Gastrocnemius medialis (tissue), 4 donors: ENCODE measurements at places on chromosomes 7 and 10.

- no peak for DNase-seq
- no peaks in the 10 kb centered on the region for H3K36me3 ChIP-seq
- H3K4me1 ChIP-seq = no peaks in the 10 kb centered on the region
- no peak overlapping the region for H3K27ac ChIP-seq
- no peaks in the 10 kb centered on the region for H3K27me3 ChIP-seq
- H3K4me3 ChIP-seq = no peak overlapping the region
These were observed 38.9 kb downstream of the DRGX start for GRCh38 chr10:49356944-49357343.

DNA sequence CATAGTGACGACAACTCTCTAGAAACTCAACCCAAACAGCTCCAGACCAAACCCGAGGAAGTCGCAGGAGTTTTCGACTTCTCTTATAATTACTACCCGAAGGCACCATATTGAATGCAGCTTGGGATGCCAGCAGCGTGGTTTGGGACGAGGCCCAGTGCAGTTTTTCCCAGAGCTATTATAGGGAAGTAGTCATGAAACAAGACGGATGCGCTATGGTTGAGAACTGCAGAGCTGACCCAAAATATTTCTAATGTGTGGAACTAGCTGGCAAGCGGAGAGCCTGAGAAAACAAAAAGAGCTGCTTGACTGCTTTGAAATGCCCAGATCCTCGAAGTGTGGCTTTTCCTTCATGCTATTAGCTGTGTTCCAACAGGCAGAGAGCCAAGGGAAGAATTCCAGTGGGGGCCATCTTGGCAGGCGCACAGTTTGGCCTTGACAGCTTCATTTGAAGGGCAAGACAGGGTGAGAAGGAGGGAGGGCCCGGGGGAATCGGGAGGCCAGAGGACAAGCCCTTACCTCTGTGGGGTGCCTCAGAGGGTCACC, 122.7 kb downstream of the CUL2 start:
- H3K27ac ChIP-seq = no peak overlapping the region
- no peak overlapping the region for H3K4me3 ChIP-seq
- H3K36me3 ChIP-seq = no peaks in the 10 kb centered on the region
- no peak for DNase-seq
- H3K4me1 ChIP-seq = peaks cover 7% of the 10 kb centered on the region

GRCh38 chr10:72087969-72088888, at the start of gene SPOCK2:
Gene SPOCK2, minus strand, starts transcription at chr10:72088551. Its CDS starts 223 bp downstream, at chr10:72088328.
- peak within 1 kb of the TSS; percentile 33 for H3K27ac ChIP-seq
- peaks cover 18% of the 10 kb centered on the region for H3K4me1 ChIP-seq
- no peak for DNase-seq
- no peaks in the 10 kb centered on the region for H3K36me3 ChIP-seq
- peaks cover 31% of the 10 kb centered on the region for H3K27me3 ChIP-seq
- peak within 1 kb of the TSS; percentile 52 for H3K4me3 ChIP-seq

GRCh38 chr10:50469288-50469687, 154.5 kb downstream of the SGMS1 start:
- H3K4me1 ChIP-seq = peaks cover 46% of the 10 kb centered on the region
- no peak overlapping the region for H3K27ac ChIP-seq

- H3K36me3 ChIP-seq = no peaks in the 10 kb centered on the region
- no peaks in the 10 kb centered on the region for H3K4me1 ChIP-seq
- H3K4me3 ChIP-seq = no peak overlapping the region
- no peak for DNase-seq
These were observed 290 bp downstream of the MALRD1 start for GRCh38 chr10:19048891-19049290.

GRCh38 chr10:30073767-30074060, 14.3 kb upstream of the JCAD start:
- H3K27ac ChIP-seq = no peak overlapping the region
- no peaks in the 10 kb centered on the region for H3K36me3 ChIP-seq
- no peaks in the 10 kb centered on the region for H3K4me1 ChIP-seq
- no peak overlapping the region for H3K4me3 ChIP-seq
- no peak for DNase-seq

DNA sequence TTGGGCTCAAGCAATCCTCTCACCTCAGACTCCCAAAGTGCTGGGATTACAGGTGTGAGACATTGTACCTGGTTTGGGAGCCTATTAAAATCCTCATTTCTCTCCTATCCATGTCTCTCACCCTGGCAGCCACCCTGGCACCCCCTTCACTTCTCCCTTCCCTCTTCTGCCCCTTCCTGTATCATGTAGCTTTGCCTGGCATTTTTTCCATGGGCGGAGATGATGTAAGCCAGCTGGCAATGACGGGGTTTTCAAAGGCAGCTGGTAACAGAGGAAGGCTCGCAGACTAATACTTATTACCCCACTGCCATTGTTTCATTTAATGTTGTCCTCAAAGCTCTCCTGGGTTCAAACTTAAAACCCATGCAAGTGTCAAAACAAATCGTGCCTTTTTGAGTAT, 61.9 kb downstream of the RGS10 start:
- H3K27me3 ChIP-seq = peaks cover 11% of the 10 kb centered on the region
- no peak overlapping the region for H3K27ac ChIP-seq
- no peaks in the 10 kb centered on the region for H3K36me3 ChIP-seq
- no peak for DNase-seq
- H3K4me3 ChIP-seq = no peak overlapping the region
- H3K4me1 ChIP-seq = no peaks in the 10 kb centered on the region

- peaks cover 6% of the 10 kb centered on the region for H3K4me1 ChIP-seq
- no peak for DNase-seq
- no peaks in the 10 kb centered on the region for H3K27me3 ChIP-seq
- H3K36me3 ChIP-seq = no peaks in the 10 kb centered on the region
- no peak overlapping the region for H3K27ac ChIP-seq
- no peak overlapping the region for H3K4me3 ChIP-seq
These were observed 188.2 kb downstream of the SEMA3D start for GRCh38 chr7:84998665-84999064.

- H3K36me3 ChIP-seq = no peaks in the 10 kb centered on the region
- peak overlapping the region; percentile 22 for H3K27ac ChIP-seq
- peak overlapping the region; percentile 53 for H3K4me3 ChIP-seq
- no peak for DNase-seq
- H3K27me3 ChIP-seq = peaks cover 25% of the 10 kb centered on the region
- H3K4me1 ChIP-seq = peaks cover 7% of the 10 kb centered on the region
These were observed 57.0 kb upstream of the DNAJB6 start for GRCh38 chr7:157279741-157280215.

- no peaks in the 10 kb centered on the region for H3K36me3 ChIP-seq
- no peak overlapping the region for H3K27ac ChIP-seq
- no peaks in the 10 kb centered on the region for H3K27me3 ChIP-seq
- peaks cover 8% of the 10 kb centered on the region for H3K4me1 ChIP-seq
- no peak overlapping the region for H3K4me3 ChIP-seq
These were observed 49.1 kb upstream of the ELN start for GRCh38 chr7:73978661-73979563.

DNA sequence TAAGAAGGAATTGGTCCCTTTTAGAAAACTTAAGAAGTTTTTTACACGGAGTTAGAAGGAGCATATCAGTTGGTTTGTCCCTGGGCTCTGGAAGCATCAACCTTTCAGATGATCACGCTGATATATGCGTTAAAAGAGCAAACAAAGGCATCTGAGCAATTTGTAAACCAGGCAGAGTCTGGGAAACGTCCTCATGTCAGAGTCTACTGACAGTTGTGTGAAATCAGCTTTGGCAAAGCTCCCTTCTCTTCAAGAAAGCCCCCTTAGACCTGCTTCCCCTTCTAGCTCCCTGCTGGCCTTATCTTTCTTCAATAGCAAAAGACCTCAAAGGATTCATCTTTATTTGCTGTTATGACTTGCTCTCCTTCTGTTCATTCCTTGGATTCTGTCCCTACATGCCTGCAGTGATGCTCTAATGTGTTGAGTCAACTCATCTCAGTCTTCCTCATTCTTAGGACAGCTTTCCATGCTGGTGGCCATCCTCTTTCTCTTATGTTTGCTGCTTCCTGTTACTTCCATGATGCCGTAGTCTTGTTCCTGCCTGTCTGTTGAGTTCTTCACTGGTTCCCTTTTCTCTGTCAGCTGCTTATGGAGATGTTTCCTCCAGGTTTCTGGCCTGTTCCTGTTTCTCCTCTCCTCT, 106.5 kb upstream of the BMPER start:
- no peak overlapping the region for H3K4me3 ChIP-seq
- H3K27me3 ChIP-seq = no peaks in the 10 kb centered on the region
- no peaks in the 10 kb centered on the region for H3K36me3 ChIP-seq
- DNase-seq = no peak
- H3K4me1 ChIP-seq = no peaks in the 10 kb centered on the region
- H3K27ac ChIP-seq = no peak overlapping the region

DNA sequence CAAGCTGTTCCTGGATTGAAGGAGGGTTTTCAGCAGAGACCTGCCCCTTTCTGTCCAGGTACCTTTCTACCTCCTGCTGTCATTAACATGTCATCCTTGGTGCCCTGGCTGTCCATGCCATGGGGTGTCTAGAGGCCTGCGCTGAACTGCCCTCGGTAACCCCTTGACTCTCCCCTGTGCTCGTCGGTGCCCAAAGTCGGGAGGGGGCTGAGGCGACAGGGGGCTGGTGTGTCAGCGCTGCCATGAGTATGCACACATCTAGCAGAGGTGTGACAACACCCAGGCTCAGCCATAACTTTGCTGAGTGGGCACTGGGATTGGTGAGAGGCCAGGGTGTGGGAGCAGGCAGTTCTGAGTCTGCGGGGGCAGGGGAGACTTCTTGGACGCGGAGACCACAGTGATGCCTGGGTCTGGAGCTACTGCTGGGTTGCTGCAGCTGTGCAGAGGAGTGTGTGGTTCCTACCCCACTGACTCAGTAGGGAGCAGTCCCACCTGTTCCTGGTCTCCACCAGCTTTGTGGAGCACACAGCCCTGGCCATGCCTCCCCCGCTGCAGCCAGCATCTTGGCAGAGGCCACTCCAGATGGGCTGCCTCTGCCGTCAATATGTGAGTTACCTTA, 376.2 kb upstream of the SEMA3C start:
- no peaks in the 10 kb centered on the region for H3K36me3 ChIP-seq
- H3K4me1 ChIP-seq = peaks cover 3% of the 10 kb centered on the region
- DNase-seq = no peak
- H3K27me3 ChIP-seq = no peaks in the 10 kb centered on the region
- no peak overlapping the region for H3K4me3 ChIP-seq
